ENCODE measurements at places on chromosomes 12 and 14.

GRCh38 chr12:32588604-32589003, 90.5 kb upstream of the DNM1L start:
- DNase-seq, result no peak

- DNase-seq, result no peak
Observed at GRCh38 chr12:101616027-101616494, 21.3 kb downstream of the MYBPC1 start.

GRCh38 chr12:24848941-24849477, 99.9 kb downstream of the BCAT1 start:
- DNase-seq, result no peak

DNA sequence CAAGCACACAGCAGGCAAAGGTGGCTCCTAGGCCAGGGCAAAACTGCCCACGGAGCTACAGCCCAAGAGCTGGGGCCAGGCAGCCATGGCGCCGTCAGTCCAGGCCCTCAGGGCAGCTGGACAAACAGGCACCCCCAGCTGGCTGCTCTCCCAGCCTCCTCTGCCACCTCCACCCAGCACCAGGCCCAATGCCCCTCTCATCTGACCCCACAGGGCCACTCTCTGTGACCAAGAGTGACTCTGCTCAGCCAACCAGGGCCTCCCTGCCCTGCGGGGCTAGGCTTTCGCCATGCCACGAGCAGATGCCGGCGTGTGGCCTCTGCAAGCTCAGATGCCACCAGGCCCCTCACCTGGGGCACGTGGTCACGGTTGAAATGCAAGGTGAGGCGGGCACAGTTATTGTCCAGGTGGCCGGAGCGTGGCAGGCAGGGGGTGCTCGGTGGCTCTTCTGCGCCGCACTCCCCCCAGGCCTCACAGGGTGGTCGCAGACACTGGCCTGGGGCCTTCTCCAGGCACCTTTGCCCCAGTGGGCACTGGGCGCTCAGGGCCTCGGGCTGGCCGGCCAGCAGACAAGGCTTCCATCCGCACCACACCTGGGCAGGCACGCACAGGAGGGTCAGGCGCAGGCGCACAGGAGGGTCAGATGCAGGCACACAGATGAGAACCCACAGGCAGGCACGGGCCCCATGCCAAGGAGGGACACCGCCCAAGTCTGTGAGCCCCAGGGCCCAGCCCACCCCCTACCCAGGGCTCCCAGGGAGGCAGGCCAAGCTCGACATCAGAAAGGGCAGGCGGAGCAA, 23.0 kb downstream of the JAG2 start:
- peak; percentile 18 for DNase-seq

- DNase-seq, result no peak
Observed at GRCh38 chr12:85440271-85440670, 160.3 kb downstream of the ALX1 start.

DNA sequence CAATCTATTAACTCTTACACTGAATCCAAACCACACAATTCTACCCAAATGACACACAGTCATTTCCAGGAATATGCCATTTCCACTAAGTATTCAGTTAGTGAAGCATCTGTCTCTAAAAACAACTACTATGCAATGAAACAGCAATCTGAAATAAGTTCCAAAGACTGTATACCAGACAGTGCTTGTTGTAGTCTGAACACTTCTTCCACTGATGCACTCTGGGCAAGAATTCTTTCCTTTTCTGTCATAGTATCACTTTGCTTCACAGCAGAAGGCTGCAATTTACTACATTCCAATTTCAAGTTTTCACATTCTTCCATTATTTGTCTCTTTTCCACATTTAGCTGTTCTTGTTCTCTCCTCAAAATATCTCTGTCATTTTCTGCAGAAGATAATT, 25.8 kb downstream of the TRIP11 start:
- DNase-seq, result no peak

- DNase-seq, result no peak
Observed at GRCh38 chr14:82067221-82067875, 533.7 kb upstream of the SEL1L start.

DNA sequence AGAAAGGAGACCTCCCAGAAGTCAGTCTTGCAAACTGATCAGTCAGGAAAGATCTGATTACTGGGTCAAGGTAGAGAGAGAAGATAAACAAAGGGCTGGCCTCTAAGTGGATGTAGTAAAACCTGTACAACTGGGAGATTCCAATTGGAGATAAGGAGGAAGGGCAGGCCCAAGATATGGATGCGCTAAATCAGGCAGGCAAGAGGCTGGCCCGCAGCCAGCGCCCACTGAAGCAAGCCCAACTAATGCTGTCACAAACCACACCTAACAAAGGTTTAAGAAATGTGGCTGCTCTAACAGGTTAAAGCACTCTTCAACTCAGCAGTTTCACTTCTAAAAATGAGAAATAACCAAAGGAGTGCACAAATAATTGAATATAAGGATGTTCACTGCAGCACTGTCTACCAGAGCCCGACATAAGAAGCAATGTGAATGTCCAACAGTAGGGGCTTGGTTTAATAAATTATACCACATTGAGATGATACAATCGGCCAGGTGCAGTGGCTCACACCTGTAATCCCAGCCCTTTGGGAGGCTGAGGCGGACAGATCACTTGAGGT, 4.7 kb downstream of the GLTP start:
- no peak for DNase-seq

DNA sequence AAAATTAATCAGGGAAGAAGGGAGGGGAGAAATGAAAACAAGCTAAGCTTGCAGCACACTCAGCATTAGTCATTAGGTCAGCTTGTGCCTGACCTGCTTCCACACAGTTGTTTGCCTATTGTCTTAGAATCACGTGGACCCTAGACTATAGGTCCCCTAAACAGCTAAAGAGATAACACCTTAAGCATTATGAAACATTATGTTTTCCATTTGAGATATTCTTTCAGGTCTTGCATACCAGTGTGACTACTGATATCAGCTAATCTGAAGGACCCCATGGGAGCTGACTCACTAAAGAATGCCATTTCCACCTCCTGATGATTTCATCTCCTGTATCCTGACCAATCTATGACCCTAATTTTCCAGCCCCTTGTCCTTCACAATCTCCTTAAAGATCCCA, 154.1 kb upstream of the FUT8 start:
- no peak for DNase-seq

DNA sequence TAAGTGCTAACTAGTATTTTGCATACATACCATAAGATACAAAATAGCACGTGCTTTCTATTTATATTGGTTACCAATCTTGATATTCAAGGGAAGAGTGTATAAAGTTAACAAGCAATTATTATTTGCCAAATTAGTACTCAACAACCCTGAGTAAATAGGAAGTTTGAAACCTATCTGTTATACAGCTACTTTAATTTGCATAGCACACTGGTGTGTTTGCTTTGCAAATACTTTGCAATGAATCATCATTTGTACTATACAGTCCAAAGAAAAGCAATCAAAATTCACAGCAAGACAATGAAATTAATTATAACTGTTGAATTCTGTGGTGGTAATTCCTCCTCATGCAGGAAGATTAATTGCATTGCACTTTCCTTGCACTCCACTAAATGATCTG, 469.1 kb downstream of the PRKD1 start:
- no peak for DNase-seq

- no peak for DNase-seq
Observed at GRCh38 chr14:63276016-63276415, 42.7 kb downstream of the GPHB5 start.
